ENCODE measurements at places on chromosomes 11 and 22.

- DNase-seq: no peak
Observed at GRCh38 chr11:88494848-88495247, 157.3 kb upstream of the CTSC start.

- no peak for DNase-seq
Observed at GRCh38 chr11:122612123-122612824, 43.2 kb upstream of the UBASH3B start.

DNA sequence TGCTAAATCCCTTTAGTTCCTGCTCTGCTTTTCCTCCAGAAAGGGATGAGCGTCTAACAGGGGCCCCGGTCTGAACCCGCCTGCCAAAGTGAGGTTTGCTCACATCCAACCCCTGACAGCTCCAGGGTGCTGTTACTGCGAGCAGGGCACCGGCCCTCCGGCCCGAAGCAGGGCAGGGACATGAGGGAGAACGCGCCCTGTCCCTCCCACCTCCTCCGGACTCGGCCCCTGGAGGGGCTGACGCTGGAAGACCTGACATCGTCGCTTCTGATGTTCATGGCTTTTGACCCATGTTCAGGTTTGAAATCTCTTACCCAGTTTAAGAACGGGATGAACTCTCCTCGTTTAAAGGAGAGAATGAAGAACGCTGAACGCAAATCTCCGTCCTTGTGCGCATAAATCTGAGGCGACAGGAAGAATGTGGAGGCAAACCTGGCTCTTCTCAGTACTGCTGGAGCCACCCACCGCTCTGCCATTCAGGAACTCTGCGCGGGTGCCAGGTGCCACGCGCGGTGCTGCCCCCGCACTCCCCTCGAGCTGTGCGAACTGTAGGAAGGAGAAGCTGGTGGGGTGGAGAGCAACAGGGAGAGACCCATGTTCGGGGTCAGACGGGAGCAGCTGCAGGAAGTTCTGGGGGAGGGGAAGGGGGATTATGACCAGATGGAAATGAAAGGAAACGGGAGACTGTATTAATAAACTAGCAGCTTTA, 826 bp upstream of the EEF1G start:
- peak; percentile 34 for DNase-seq

DNA sequence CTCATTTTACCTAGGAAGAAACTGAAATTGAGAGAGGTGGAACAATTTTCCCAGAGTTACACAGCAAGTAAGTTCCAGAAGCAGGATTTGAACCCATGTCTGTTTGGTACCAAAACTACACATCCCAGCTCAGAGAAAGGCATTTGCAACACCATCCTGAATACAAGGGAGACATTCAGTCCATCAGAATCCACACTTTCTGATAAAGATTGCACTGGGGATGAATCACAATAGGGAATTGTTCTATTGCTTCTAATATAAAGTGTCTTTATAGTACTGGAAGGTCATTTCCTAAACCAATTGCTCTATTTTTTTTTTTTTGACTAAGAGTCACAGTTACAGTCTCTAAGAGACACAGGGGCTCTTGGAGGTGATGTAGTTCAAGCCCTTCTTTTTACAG, 208.1 kb upstream of the CADM1 start:
- no peak for DNase-seq

DNA sequence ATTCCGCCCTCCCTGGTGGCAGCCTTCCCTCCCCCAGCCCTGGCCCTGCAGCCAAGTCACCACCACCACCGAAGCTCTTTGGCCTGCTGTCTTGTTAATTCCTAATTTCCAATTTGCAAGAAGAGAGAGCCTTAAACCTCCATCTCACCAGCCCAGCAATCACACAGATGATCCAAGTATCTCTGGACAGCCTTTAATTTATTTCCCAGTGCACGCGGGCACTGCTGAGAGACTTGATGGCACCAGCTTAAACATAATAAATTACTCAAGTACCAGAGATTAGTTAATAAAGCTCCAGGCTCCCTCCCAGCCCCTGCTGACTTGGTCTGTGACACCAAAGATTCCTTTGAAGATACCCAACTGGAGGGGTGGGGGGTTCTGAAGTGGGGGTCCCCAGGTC, 494.7 kb downstream of the BUD13 start:
- DNase-seq: no peak

DNA sequence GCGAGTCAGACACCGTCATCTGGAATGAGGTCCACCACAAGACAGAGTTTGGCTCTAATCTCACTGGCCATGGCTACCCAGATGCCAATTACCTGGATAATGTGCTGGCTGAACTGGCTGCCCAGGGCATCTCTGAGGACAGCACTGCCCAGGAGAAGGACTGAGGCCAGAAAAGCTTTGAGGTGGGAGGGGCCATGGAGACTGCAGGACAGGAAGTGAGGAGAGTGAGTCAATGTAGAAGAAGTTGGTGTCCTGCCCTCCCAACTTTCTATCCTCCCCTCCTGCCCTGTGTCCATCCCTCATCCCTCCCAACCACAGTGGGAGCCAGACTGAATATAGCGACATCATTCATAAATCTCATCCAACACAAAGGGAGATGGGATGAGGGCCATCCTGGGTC, 8.0 kb downstream of the MPEG1 start:
- DNase-seq: no peak
